ENCODE measurements at places on chromosomes 11 and 22. TPM values are rescaled to one million over a fixed set of nuclear protein-coding genes. Genes with fewer than 3 reads are reported as not detected.

The H19 gene
- total RNA-seq, result 6,669 TPM

The SAA4 gene
- total RNA-seq, result not detected

The C11orf16 gene
- total RNA-seq, result not detected

The PNPLA5 gene
- total RNA-seq, result not detected

The STIP1 gene
- total RNA-seq, result 42.7 TPM

The OR8I2 gene
- total RNA-seq, result not detected

The MAPK8IP1 gene
- total RNA-seq, result 8.3 TPM

Measured in urinary bladder (tissue), 4 donors.